ENCODE measurements at places on chromosomes 2 and 18.

DNA sequence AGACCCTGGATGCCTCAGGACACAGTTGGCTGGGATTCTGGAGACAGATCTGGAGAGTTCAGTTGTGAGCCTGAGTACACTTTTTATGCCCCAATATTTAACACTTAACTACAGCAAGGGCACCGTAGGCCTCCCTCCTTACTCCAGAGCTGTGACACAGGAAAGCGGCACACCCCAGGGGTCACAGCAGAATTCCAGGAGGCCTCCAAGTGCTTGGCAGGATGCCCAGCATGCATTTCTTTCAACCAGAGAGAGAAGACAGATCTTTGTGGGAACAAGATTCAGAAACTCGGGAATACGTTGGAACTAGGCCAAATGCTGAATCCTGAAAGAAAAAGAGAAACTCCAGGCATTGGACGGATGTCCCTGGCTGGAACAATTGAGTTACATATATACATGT is 199.2 kb upstream of the NT5C1B start:
- no peak for DNase-seq

DNA sequence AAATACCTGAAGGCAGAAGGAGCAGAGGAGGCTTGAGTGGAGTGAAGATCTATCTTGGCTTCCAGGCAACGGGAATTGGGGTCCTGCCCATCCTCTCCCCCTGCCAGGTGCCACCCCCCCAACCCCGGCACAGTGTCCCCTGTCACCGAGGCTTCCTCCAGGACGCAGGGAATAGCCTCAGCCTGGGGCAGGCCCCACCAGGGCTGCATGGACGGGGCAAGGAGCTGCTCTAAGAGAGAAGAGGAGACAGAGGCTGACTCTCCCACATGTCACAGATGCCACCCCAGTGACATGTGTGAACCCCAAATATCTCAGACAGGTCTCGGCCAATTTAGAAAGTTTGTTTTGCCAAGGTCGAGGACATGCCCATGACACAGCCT is 42.1 kb downstream of the PXDN start:
- DNase-seq = no peak

DNA sequence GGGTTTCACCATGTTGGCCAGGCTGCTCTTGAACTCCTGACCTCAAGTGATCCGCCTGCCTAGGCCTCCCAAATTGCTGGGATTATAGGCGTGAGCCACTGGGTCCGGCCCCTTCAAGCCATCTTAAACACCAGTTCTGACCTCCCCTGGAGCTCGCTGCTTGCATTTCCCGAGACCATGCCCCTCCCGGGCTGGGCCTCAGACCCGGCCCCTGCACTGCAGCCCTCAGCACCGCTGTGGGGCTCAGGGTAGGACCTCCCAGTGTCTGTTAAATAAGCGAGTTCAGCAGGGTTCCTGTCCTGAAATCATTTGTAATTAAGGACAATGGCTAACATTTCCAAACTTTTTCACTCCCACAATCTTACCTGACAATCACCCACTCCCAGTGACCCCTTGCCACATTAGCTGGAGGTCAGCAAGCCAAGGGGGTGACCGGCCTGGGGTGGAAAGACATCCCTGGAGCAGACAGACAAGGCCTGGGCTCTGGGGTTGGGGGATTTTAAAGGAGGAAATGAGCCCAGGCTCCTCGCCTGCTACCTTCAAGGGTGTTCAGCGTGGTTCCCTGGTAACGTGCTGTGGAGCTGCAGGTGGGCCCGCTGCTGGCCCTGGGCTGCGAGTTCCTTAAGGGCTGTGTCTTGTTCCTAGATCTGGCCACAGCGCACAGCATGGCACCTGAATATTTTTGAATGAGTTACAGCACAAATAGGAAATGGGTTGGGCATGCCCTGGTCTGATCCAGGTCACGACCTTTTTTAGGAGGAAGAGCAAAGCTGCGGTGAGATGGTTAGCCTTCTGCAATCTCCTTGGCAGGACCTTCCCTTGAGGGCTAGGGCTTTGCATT is 15.1 kb downstream of the CYS1 start:
- no peak for DNase-seq

GRCh38 chr2:160041091-160041490 is 21.3 kb downstream of the PLA2R1 start:
- no peak for DNase-seq

- DNase-seq = no peak
These were observed 53.1 kb downstream of the MERTK start for GRCh38 chr2:111951486-111951885.

DNA sequence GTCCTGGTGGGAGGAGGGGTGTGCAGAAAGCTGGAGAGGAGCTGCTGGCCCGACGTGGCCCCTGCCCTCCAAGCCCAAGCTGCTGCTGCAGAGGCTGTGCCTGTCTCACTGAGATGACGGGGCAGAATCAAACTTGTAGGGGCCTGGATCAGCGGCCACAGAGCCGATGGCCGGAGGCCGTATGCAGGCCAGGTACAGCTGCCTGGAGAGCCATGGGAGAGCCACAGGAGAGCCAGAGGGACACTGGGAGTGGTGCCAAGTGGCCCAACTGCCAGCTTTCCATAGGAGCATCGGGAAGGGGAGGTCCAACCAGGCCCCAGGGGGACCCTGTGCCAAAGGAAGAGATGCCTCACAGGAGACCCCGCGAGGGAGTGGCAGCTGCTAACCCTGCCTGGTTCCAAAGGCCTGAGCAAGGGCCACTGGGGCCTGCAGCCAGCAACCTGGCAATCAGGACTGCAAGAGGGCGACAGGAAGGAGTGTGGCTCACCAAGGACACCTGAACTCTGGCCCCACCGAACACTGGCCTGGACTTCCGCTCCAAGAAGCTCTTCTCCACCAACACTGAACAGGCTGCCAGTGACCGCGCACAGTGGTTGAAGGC is 70.7 kb downstream of the HDAC4 start:
- DNase-seq = no peak
